ENCODE measurements at places on chromosomes 3 and 15. TPM values are rescaled to one million over a fixed set of nuclear protein-coding genes. Genes with fewer than 3 reads are reported as not detected.

GPR87 gene
- total RNA-seq = not detected

DNA sequence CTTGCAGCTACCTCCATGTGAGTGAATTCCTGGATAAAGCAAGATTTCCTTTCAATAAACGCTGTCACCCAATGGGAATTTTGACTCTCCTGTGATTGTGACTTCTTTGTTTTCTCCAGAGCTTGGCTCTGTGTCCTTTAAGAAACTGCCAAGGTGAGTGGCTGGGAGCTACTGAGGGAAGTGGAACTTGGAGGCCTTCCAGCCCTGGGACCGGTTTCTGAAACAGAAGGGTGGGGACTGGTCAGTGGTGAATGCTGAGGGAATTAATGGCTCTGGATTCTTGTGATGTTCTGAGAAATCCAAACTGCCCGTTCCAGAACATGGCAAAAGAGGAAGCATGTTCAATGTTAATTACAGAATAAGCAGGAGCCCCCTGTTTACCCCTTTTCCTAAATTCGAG, 41.1 kb upstream of the MYZAP start:
- no peak overlapping the region for H3K4me3 ChIP-seq
- H3K4me1 ChIP-seq = peaks cover 42% of the 10 kb centered on the region
- DNase-seq = no peak
- no peaks in the 10 kb centered on the region for H3K36me3 ChIP-seq
- peaks cover 6% of the 10 kb centered on the region for H3K27me3 ChIP-seq

- DNase-seq = no peak
- H3K27ac ChIP-seq = peak overlapping the region; percentile 10
- peaks cover 26% of the 10 kb centered on the region for H3K36me3 ChIP-seq
These were observed 113.7 kb upstream of the PRTG start for GRCh38 chr15:55856506-55857164.

- H3K27ac ChIP-seq = peak overlapping the region; percentile 83
These were observed 60.7 kb downstream of the RPL22L1 start for GRCh38 chr3:170809007-170809974.

- no peaks in the 10 kb centered on the region for H3K4me1 ChIP-seq
- peaks cover 4% of the 10 kb centered on the region for H3K27me3 ChIP-seq
- DNase-seq = no peak
- no peak overlapping the region for H3K27ac ChIP-seq
These were observed 216.3 kb downstream of the SATB1 start for GRCh38 chr3:18208856-18209255.

DNA sequence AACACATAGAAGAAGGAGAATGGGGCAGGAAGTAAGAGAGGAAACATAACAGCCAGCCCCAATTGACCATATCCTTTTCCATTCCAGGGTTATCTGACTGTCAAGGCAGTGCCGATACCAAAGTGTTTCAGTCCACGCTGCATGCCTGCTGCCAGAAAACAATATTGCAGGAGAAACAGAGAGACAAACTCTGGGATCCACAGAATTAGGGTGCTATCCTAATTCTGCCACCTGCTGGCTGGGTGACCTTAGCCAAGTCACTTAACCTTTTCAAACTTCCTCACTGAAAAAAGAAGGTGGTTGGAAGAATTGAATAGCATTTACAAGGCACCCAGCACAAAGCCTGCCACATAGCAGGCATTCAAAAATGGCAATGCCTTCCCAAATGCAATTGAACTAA, 32.0 kb downstream of the GLB1 start:
- no peak overlapping the region for H3K4me3 ChIP-seq
- peaks cover 35% of the 10 kb centered on the region for H3K36me3 ChIP-seq
- H3K4me1 ChIP-seq = peaks cover 40% of the 10 kb centered on the region
- H3K27me3 ChIP-seq = no peaks in the 10 kb centered on the region
- no peak overlapping the region for H3K27ac ChIP-seq
